Astrocyte of the cerebellum (primary cell): ENCODE measurements at places on chromosomes 3 and 15.
A peak's percentile ranks its signal among the peaks of the same experiment; 100 is the strongest.

DNA sequence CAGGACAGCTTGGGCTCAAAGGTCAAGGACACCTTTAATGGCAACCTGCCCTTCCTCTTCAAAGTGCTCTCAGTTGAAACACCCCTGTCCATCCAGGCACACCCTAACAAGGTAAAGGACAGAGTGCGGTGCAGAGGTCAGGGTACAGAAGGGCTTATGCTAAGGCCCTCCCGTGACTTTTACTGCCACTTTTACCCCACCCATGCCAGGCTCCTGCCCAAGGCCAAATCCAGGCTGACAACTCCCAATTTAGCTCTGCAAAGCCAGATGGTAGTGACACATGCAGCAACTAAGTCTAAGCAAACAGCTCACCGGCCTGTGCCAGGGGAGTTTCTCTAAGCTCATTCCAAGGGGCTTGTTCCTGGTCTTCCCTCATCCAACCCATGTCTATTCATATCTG, 1.6 kb downstream of the MPI start:
- no peak for DNase-seq

DNA sequence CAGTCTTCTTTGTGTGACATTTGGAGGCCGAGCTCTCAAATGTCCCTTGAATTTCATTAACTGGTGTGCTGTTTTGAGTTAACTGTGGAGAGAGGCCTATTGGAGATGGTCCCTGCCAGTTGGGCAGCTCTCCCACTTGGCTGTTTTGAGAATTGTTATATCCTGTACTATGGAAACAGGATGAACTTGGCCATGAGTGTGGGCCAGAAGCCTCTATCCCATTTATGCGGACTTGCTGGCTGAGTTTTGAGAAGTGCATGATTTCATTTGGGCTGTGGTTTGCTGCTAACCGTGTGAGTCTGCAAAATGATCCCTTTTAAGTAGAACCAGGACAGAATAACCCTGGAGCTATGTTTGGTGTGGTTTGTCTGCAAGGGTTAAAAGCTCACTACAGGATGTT, 366.0 kb downstream of the PTPRG start:
- peak; percentile 99 for DNase-seq

GRCh38 chr15:89751748-89752147, 699 bp upstream of the MESP1 start:
- no peak for DNase-seq

- DNase-seq, result no peak
These were observed 194.2 kb upstream of the PROK2 start for GRCh38 chr3:71979175-71979574.

DNA sequence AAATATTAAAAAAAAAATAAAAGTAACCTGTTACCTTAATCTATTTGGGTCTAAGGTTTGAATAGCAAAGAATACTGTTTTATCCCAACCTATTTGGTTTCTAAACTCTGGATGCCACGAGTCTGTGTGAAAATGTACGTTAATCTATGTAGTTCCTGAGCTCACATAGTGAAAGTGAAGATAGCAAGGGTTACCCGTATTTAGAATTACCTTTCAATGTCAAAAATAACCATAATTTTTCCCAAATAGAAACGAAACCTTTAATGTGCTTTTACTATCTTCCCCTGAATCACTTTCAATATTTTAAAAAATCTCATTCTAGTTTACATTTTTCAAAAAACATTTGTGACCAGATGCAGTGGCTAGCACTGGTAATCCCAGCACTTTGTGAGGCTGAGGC, 5.8 kb upstream of the USP50 start:
- no peak for DNase-seq

DNA sequence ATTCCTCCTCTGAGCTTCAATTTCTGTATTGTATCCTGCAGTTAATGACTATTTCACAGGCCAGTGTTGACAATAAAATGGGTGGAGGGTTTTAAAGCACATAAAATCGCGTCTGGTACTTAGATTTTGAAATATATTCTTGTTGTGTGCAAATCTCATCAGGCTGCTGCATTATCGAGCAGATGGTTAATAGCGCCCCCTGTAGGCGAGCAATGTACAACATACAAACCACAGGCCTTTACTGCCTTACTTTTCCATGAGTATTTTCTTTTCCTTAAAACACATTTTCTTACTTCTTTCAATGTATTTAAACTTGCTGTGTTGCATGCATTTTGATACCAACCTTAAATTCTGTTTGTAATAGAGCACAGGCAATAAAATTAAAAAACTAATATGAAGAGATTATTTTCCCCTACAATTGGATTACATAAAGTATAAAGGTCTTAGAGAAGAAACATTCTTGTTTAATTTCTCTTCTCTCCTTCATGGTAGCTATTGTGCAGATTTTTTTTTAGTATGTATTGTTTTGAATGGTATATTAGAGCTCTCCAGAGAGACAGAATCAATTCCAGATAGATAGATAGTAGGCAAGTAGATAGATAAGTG, 608.4 kb downstream of the CADM2 start:
- peak; percentile 31 for DNase-seq

- no peak for DNase-seq
These were observed 37.7 kb upstream of the MRPS22 start for GRCh38 chr3:139306078-139306477.
